ENCODE measurements at places on chromosomes 5 and 9.

DNA sequence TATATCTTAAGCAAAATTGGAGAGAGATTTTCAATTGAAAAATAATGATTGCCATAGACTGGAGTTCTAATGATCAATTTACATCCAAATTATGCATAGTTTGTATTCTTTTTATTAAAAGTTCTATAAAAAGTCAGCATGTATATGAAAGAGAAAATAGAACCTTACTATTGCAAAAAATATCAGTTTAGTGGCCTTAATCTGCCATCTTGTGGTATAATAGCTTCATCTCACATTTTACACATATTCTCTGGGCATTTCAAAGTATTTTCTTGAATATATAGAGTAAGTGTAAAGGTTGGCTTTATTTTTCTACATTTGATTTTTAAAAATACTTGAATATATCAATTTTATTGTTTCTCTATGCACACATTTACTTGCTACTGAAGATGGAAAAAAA, 1858.6 kb upstream of the CDH9 start:
- H3K4me3 ChIP-seq, result no peak overlapping the region
- H3K27ac ChIP-seq, result no peak overlapping the region
- no peak for DNase-seq
- no peaks in the 10 kb centered on the region for H3K36me3 ChIP-seq

DNA sequence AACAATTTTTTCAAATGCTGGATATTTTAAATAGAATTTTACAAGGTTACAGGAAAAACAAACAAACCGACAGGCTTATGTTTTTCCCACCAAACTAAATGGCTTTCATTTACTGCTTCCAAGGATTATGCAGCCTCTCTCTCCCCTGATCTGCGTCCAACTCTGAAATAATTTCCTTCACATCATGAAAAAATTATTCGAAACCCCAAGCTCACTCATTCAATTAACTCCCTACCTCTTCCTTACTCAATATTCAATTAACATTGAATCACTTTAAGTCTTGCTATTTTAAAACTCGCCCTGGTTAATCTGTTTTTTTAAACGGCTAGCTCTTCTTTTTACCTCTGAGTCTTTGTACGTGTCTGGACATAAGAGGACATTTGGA, 336.2 kb downstream of the AGTPBP1 start:
- no peak for DNase-seq
- no peak overlapping the region for H3K4me3 ChIP-seq
- no peaks in the 10 kb centered on the region for H3K27me3 ChIP-seq
- no peak overlapping the region for H3K27ac ChIP-seq
- no peaks in the 10 kb centered on the region for H3K36me3 ChIP-seq
- H3K4me1 ChIP-seq, result no peaks in the 10 kb centered on the region

DNA sequence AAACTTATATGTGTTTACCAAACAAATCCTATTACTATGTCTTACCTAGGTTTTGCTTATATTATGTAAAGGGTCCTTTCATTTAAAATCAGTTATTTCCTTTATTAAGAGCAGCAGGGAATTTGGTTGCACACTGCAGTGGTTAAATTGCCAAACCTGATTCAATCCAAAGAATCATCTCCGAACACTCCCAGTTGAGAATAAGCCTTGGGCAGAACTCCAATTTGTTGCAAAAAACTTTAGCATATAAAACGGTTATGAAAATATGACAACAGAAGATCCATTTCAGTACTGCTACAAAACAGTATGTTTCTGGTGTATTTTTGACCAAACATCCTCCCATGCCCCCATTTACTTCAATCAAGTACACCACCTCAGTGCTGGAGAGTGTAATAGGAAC, 587.0 kb upstream of the GRAMD2B start:
- no peaks in the 10 kb centered on the region for H3K36me3 ChIP-seq
- H3K4me3 ChIP-seq, result no peak overlapping the region
- no peaks in the 10 kb centered on the region for H3K27me3 ChIP-seq
- peaks cover 3% of the 10 kb centered on the region for H3K4me1 ChIP-seq

- no peaks in the 10 kb centered on the region for H3K36me3 ChIP-seq
- H3K27me3 ChIP-seq, result no peaks in the 10 kb centered on the region
- no peak overlapping the region for H3K4me3 ChIP-seq
Observed at GRCh38 chr9:37187713-37188439, 67.5 kb downstream of the ZCCHC7 start.

- no peaks in the 10 kb centered on the region for H3K27me3 ChIP-seq
- no peak for DNase-seq
- H3K4me3 ChIP-seq, result no peak overlapping the region
- H3K4me1 ChIP-seq, result no peaks in the 10 kb centered on the region
Observed at GRCh38 chr5:13540168-13540750, 404.2 kb downstream of the DNAH5 start.

GRCh38 chr5:68459093-68459809, 243.7 kb downstream of the PIK3R1 start:
- H3K4me1 ChIP-seq, result no peaks in the 10 kb centered on the region
- no peak for DNase-seq
- H3K4me3 ChIP-seq, result no peak overlapping the region

DNA sequence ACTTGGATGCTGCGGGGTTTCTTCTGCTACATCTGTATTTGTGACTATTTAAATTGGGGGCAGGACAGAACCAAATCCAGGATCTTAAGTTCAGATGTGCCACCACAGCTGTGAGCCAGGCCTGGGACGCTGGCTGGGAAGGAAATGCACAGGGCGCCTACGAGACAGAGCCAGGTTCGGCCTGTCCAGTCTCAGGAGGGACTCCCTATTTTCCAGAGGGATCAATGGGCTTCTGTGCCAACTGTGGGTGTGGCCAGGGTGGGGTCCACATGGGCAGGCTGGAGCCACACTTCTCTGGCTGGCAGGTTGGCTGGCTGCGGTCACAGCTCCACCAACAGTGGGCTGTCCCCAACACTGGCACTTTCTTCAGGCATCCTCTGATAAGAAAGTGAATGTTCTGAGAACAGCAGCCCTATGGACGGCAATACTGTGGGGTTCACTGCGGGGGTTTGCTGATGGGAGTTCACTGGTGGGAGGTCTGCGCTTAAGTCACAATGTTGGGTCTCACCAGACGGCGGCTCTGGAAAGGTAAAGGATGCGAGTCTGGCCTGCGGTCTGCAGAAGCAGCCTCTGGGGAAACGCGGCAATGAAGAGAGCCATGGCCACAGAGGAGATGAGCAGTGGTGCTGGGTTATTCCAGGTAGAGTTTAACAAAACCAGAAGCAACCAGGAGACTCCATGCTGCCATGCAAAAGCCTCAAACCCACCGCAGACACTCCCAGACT, 78.1 kb downstream of the DAP start:
- no peak overlapping the region for H3K4me3 ChIP-seq
- no peaks in the 10 kb centered on the region for H3K27me3 ChIP-seq
- no peak for DNase-seq
- H3K4me1 ChIP-seq, result no peaks in the 10 kb centered on the region
- 0 out of 2 replicates have a peak, but pooled peaks cover 3% of the 10 kb centered on the region for H3K36me3 ChIP-seq
- no peak overlapping the region for H3K27ac ChIP-seq

GRCh38 chr9:137449081-137449844, 8.1 kb upstream of the ENTPD8 start:
- H3K4me1 ChIP-seq, result peaks cover 2% of the 10 kb centered on the region
- H3K36me3 ChIP-seq, result peaks cover 16% of the 10 kb centered on the region
- DNase-seq, result no peak
- H3K27ac ChIP-seq, result no peak overlapping the region

DNA sequence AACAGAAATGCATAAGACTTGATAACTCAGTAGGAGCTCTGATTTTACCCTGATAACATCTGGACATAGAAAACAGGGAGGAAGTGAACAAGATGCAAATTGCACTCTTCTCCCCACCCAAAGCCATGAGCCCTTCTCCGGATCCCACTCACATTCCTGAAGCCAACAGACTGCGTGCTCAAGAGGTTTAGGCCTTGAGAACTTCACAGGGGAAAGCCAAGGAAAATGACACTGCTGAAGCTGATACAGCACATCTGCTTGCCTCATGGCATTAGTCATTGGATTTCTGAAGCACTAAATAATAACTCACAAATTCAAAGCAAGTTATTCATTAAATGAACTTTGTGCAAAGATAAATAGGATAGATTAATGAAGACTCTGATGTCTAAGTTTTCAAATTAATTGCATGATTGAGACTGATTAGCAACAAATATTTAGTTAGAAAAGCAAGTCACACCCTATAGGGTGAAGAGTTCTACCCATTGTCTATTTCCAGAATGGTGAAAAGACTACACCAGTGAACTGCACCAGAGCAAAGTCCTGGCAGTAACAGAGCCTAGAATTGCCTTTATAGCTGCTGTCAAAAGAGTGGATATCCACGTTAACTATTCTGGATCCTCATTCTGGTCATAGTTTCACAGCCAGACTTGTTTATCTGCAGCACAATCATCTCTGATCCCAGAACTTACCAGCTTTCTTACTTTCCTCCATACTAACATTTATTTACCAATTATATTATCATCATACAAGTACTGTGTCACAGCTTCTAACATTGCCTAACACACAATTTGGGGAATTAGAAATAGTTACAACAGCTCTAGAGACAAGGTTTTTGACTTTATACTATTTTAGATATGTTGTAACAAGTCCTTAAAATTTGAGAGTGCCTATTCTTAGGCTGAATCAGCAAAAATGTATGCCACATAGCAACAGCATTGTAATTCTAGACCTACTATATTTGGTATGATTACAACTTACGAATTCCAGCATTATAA, 432.1 kb upstream of the RGMB start:
- no peak overlapping the region for H3K27ac ChIP-seq
- no peak overlapping the region for H3K4me3 ChIP-seq
- no peaks in the 10 kb centered on the region for H3K36me3 ChIP-seq
- no peaks in the 10 kb centered on the region for H3K27me3 ChIP-seq
- DNase-seq, result no peak

GRCh38 chr9:109903515-109904138, 123.6 kb downstream of the PALM2AKAP2 start:
- no peak overlapping the region for H3K27ac ChIP-seq
- no peaks in the 10 kb centered on the region for H3K4me1 ChIP-seq
- H3K4me3 ChIP-seq, result no peak overlapping the region
- no peaks in the 10 kb centered on the region for H3K36me3 ChIP-seq
- DNase-seq, result peak; percentile 31
- no peaks in the 10 kb centered on the region for H3K27me3 ChIP-seq

DNA sequence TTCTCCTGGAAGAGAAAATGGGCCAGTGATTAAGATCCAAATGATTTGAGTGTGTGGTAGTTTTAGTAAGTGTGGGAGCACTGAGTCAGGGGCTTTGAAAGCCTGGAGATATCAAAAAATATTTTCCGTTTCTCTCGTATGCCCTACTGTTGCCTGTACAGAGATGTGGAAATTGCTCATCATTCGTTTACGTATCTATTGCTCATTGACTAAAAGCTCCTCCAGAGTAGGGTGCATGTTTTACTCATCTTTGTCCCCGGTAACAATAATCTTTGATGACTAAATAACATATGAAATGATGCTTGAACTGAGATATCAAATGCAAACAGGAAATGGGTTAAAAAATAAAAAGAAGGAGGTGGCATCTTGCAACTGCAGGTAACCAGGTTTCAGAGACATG, 114.2 kb upstream of the FST start:
- H3K36me3 ChIP-seq, result no peaks in the 10 kb centered on the region
- H3K4me1 ChIP-seq, result no peaks in the 10 kb centered on the region
- no peak overlapping the region for H3K27ac ChIP-seq
- no peak for DNase-seq
- H3K27me3 ChIP-seq, result no peaks in the 10 kb centered on the region

GRCh38 chr5:149636861-149637246, 55.6 kb downstream of the ARHGEF37 start:
- peak; percentile 57 for DNase-seq
- peaks cover 11% of the 10 kb centered on the region for H3K4me1 ChIP-seq
- no peaks in the 10 kb centered on the region for H3K27me3 ChIP-seq
- no peak overlapping the region for H3K4me3 ChIP-seq
- no peaks in the 10 kb centered on the region for H3K36me3 ChIP-seq
